GM12892 (cell line): ENCODE measurements at places on chromosomes 7 and 10.

GRCh38 chr7:4129481-4130122 is 552.5 kb upstream of the FOXK1 start:
- DNase-seq: no peak

GRCh38 chr10:132402781-132403241 is 5.8 kb downstream of the PWWP2B start:
- DNase-seq: no peak

GRCh38 chr10:114504769-114505579 is 100.7 kb upstream of the AFAP1L2 start:
- no peak for DNase-seq

DNA sequence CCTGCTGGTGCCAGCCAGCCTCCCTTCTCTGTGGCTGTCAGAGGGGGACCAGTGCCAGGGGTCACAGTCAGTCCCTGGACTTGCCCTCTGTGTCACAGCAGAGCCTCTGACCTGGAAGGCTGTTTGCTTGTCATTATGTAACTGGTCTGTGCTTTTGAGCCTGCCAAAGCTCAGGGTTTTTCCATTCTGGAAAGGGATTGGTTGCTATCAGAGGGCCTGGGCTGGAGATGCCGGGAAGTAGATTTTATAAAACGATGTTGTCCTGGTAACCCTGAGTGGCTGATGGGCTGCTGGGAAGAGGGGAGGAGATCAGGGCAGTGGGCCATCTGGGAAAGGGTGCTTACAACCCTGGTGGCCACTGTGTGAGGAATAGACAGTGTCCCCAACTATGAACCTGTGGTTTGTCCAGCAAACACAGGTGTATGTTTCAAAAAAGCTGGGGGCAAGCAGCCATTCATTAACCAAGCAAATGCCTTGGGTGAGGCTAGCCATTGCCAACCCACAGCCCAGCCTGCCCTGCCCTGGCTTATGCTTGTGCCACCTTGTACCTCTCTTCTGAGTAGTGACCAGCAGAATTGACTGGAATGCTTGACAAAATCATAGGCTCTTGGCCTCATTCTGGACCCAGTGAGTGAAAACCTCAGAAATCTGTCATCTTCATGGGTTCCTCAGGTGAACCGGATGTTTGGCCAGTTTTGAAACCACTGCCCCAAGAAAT is 21.6 kb downstream of the SFTPD start:
- no peak for DNase-seq

GRCh38 chr7:89002981-89003956 is 207.7 kb upstream of the TEX47 start:
- DNase-seq: no peak

- no peak for DNase-seq
Measured at GRCh38 chr10:60921633-60922032, 22.4 kb downstream of the RHOBTB1 start.

DNA sequence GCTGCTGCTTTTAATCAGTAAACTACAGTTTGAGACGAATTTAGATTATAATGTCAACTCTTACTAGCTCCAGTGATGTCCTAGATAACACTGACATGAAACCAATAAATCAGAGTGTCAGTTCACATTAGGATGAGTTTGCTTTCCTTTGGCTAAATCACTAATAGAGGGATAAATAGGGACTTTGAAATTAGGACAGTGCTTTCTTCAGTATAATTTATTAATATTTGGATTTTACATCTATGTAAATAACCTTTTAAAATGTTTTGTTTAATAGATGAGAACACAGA is 55.6 kb downstream of the C1GALT1 start:
- DNase-seq: no peak

DNA sequence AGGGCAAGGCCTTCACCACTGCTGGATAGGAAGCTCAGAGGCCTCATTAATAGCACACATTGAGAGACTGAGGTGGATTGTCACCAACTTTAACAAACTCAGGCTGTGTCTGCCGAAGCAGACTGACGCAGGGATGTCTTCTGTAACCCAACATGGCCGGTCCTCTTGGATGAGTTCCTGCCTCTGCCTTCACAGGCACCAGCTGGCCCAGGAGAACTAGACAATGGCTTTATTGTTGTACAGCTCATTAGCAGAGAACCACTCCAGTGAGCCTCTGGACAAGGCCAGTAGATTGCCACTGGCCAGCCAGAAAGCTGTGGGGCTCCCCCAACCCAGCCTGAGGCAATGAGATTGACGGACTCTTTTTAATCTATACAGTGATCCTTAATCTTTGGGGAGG is 9.4 kb downstream of the NODAL start:
- DNase-seq: no peak

DNA sequence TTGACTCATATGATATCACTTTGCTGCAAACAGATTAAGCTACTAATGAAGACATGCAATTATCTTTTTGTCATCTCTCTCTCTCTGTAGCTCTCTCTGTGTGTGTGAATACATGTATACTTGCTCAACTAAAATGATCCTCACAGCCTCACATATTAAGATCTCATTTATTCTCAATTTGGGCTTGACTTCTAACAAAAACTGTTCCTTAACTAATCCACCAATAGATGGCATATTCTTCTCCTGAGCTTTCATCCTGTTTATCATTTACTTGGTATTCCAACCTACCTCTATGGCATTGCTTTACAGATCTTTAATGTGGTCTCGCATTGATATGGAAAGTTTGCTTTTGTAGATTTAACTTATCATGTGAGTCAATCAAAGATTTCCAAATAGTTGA is 540.4 kb downstream of the CNTNAP2 start:
- DNase-seq: no peak
